CD8-positive, alpha-beta memory T cell (primary cell): ENCODE measurements at places on chromosomes 1 and 21. TPM values are rescaled to one million over a fixed set of nuclear protein-coding genes. Genes with fewer than 3 reads are reported as not detected.

Gene VWA5B1
- total RNA-seq, result not detected

Gene ABCD3
- total RNA-seq, result 38.8 TPM

Gene CR1L
- not detected for total RNA-seq

Gene CNR2
- total RNA-seq, result 0.20 TPM

Gene CD55
- total RNA-seq, result 94.6 TPM

- DNase-seq, result no peak
Observed at GRCh38 chr1:170732252-170732588, 68.3 kb downstream of the PRRX1 start.

- DNase-seq, result no peak
Observed at GRCh38 chr1:37448185-37448584, 26.2 kb upstream of the ZC3H12A start.

DNA sequence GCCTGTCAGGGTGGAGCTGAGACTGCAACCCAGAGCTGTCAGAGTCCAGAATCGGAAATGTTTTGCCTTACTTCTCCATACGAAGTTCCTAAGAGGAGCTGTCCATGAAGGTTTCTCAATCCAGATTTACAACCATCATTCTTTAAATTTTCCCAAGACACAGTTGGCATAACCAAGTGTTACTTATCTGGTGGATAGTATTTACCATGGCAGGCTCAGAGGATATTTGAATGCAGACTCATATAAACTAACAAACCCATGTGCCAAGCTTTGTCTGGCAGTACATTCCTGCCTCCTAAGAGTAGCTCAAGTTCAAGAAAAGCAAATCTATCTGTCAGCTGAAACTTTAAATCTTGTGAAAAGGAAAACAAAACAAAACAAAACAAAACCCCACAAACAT lies 267.9 kb downstream of the ZNF326 start:
- DNase-seq, result no peak

DNA sequence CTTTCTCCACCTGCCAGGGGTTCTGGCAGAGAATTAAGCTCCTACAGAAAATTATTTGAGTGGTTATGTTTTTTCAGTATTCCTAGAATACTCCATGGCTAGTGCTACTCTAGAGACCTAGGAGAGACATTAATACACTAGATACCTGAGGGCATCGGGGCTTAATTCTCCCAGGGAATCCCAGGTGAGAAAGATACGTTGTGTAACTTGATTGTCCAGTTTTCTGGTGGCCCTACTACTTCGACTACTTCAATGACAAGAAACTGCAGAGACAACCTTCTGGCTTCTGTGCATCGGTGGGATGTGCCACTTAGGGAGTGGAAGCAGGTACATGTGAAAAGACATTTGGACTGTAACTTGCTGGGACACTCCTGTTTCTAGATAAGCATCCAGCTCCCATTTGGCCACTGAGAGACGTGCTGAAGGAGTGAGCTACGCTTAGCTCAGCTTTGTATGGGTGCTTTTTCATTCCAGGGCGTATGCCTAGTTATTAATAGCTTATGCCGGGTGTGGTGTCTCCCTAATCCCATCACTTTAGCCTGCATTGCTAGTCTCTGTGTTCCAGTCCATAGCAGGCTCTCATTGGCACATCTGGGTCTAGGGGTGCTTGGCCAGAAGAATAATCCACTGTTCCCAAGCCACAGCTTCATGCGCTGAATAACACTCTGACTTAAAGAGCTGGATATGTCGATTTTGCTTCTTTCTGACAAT lies 300.7 kb downstream of the SIPA1L2 start:
- DNase-seq, result no peak

- DNase-seq, result no peak
Observed at GRCh38 chr1:218409946-218410510, 64.9 kb downstream of the TGFB2 start.

DNA sequence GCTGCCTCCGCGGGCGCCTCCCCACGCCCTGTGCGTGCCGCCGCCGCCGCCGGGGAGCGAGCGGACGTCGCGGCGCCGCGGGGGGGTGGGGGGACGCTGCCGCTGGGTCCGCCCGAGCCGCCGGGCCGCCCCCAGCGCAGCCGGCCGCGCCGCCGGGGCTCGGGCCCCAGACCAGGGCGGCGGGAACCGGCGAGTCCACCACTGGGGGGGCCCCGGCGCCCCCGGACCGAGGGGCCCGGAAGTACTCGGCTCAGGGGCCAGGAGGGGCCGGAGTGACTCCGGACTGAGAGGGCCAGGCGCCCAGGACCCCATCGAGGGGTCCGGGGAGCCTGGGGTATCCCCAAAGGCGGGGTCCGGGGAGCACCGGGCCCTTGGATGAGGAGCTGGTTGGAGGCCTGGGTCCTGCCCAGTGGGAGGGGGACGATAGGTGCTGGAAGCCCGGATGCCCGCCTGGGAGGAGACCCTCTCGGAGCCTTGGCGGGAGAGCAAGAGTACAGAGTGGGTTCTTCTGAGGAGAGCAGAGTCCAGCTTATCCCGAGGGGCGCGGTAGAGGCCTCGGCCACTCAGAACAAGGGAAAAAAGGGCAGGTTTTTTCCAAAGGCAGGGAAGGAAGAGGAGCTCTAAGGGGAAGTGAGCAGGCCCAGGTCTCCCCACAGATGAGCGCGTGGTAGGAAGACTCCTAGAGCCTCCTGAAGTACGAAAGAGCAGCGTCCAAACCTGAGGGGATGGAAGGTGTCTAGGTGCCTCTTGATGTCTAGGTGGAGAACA lies 556 bp downstream of the GMEB1 start:
- DNase-seq, result peak; percentile 47

DNA sequence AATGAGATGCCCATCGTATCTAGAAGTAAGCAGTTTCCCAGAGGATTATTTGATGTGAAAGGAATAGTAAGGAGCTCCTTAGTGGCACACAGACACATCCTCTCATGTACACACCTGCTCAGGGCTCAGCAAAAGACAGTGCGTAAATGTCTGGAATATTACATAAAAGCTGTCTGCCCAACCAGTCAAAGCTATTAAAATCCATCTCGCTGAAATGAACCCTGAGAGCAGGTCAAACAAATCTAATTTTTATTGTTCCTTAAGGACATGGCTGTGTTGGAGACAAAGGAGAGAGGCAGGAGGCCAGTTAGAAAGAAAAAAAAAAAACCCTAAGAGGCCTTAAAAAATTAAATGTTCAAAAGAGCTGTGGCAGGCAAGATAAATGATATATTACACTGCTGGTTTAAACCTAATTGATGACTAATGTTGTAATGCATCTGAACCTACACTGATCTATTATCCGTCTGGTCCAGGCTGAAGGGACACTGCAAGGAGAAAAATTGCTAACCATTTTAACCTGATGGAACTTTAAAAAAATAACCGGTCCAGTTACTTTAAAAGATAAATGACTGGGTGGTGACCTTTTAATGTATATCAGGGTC lies 58.5 kb upstream of the FGGY start:
- DNase-seq, result no peak

GRCh38 chr1:170692866-170693575 lies 29.1 kb downstream of the PRRX1 start:
- no peak for DNase-seq
